Activated CD4-positive, alpha-beta T cell treated with anti-CD3 and anti-CD28 coated beads, Interleukin-2, amount 10 ng/mL, durations not matched to agents 7 days and 5 days (primary cell): ENCODE measurements at places on chromosomes 16 and 17. TPM values are rescaled to one million over a fixed set of nuclear protein-coding genes. Genes with fewer than 3 reads are reported as not detected.

IL17C gene
- 0.20 TPM for total RNA-seq

SMARCD2 gene
- total RNA-seq: 138 TPM

IGF2BP1 gene
- 0.04 TPM for total RNA-seq

PABPN1L gene
- total RNA-seq: not detected

VMP1 gene
- total RNA-seq: 194 TPM

GRCh38 chr16:35711958-35712357 is 2252.5 kb downstream of the TP53TG3F start:
- H3K4me1 ChIP-seq: no peaks in the 10 kb centered on the region
- no peaks in the 10 kb centered on the region for H3K27me3 ChIP-seq
- H3K36me3 ChIP-seq: no peaks in the 10 kb centered on the region
- DNase-seq: no peak

- H3K36me3 ChIP-seq: no peaks in the 10 kb centered on the region
- no peaks in the 10 kb centered on the region for H3K27me3 ChIP-seq
- no peak for DNase-seq
- H3K4me3 ChIP-seq: no peak within 1 kb of the TSS
Measured at GRCh38 chr17:74545843-74546230, at the start of gene CD300C. Gene CD300C (minus strand): TSS chr17:74546115. CDS start chr17:74545782, 333 bp downstream.

- peaks cover 2% of the 10 kb centered on the region for H3K27me3 ChIP-seq
- H3K4me3 ChIP-seq: no peak overlapping the region
- H3K36me3 ChIP-seq: no peaks in the 10 kb centered on the region
- peaks cover 25% of the 10 kb centered on the region for H3K4me1 ChIP-seq
Measured at GRCh38 chr16:68526143-68526781, 12.8 kb upstream of the ZFP90 start.

DNA sequence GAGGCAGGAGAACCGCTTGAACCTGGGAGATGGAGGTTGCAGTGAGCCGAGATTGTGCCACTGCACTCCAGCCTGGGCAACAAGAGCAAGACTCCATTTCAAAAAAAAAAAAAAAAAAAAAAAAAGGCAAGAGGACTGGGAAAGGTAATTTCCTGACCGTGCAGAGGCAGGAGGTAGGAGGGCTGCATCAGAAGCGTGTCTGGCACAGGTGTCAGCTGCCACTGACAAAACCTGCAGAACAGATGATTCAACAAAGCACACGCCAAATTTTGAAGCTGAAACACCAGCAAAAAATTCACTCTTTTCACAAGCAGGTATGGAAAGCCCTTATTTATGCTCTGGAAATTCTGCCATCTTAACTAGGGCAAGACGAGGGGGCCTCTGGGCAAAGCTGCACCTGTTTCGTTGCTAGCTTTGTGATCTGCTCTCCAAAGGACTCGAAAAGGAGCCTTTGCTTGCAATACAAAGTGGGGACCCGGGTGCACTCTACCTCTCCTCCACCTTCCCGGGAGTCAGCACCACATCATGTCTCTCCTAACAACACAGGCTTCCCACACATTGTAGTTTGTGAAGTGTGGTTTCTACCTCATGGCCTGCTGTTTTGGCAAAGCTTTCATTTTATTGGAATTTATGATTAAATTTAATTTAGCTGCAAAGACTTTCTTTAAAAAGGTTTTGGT is 33.7 kb downstream of the USP22 start:
- no peaks in the 10 kb centered on the region for H3K27me3 ChIP-seq
- H3K27ac ChIP-seq: no peak overlapping the region
- H3K4me3 ChIP-seq: no peak overlapping the region
- peaks cover 66% of the 10 kb centered on the region for H3K36me3 ChIP-seq
- H3K4me1 ChIP-seq: no peaks in the 10 kb centered on the region

- no peak overlapping the region for H3K27ac ChIP-seq
- H3K27me3 ChIP-seq: peaks cover 72% of the 10 kb centered on the region
- no peak overlapping the region for H3K4me3 ChIP-seq
- no peaks in the 10 kb centered on the region for H3K36me3 ChIP-seq
- H3K4me1 ChIP-seq: no peaks in the 10 kb centered on the region
Measured at GRCh38 chr17:48498164-48498850, 32.5 kb downstream of the HOXB1 start.

GRCh38 chr16:70737377-70738082 is 51.7 kb upstream of the MTSS2 start:
- H3K4me3 ChIP-seq: peak overlapping the region; percentile 75
- no peaks in the 10 kb centered on the region for H3K27me3 ChIP-seq
- peaks cover 44% of the 10 kb centered on the region for H3K36me3 ChIP-seq

DNA sequence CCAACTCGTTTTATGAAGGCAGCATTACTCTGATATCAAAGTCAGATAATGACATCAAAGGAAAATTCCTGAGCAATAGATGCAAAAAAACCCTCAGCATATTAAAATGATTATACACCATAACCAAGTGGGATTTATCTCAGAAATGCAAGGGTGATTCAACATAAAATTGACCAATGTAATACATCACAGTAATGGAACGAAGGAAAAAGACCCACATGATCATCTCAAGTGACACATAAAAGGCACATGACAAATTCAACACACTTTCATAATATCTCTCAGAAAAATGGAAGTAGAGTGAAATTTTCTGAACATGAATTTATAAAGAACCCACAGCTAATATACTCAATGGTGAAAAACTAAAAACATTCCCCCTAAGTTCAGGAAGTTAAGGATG is 118.8 kb downstream of the ITFG1 start:
- no peak overlapping the region for H3K4me3 ChIP-seq
- H3K36me3 ChIP-seq: peaks cover 31% of the 10 kb centered on the region
- no peak for DNase-seq
- H3K27ac ChIP-seq: no peak overlapping the region
- no peaks in the 10 kb centered on the region for H3K27me3 ChIP-seq

GRCh38 chr16:58492066-58492465 is 7.9 kb upstream of the NDRG4 start:
- no peaks in the 10 kb centered on the region for H3K27me3 ChIP-seq
- no peaks in the 10 kb centered on the region for H3K36me3 ChIP-seq
- H3K4me3 ChIP-seq: no peak overlapping the region

DNA sequence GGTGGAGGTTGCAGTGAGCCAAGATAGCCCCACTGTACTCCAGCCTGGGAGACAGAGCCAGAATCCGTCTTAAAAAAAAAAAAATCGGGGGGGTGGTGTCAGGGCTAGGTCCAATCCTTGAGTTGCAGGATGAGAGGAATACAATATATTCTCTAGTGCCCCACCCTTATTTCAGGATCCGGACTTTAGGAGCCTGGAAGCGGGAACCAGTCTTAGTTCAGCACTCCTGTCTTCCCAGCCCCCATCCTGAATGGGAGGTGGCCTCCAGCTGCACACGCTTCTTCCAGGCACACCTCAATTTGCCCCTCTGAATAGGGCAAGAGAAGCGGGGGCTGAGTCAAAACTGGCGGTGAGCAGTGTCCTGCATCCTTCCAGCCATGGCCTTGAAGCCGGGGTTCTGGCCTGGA is 1.6 kb downstream of the FHOD1 start:
- H3K27me3 ChIP-seq: peaks cover 20% of the 10 kb centered on the region
- no peaks in the 10 kb centered on the region for H3K36me3 ChIP-seq
- DNase-seq: no peak

- DNase-seq: no peak
- no peak overlapping the region for H3K4me3 ChIP-seq
- H3K4me1 ChIP-seq: no peaks in the 10 kb centered on the region
- no peak overlapping the region for H3K27ac ChIP-seq
- H3K27me3 ChIP-seq: no peaks in the 10 kb centered on the region
- no peaks in the 10 kb centered on the region for H3K36me3 ChIP-seq
Measured at GRCh38 chr16:48499923-48500381, 110.0 kb downstream of the N4BP1 start.

GRCh38 chr16:1125471-1125870 is 27.4 kb upstream of the CACNA1H start:
- peak; percentile 20 for DNase-seq
- H3K27me3 ChIP-seq: no peaks in the 10 kb centered on the region
- H3K4me3 ChIP-seq: no peak overlapping the region
- no peak overlapping the region for H3K27ac ChIP-seq

DNA sequence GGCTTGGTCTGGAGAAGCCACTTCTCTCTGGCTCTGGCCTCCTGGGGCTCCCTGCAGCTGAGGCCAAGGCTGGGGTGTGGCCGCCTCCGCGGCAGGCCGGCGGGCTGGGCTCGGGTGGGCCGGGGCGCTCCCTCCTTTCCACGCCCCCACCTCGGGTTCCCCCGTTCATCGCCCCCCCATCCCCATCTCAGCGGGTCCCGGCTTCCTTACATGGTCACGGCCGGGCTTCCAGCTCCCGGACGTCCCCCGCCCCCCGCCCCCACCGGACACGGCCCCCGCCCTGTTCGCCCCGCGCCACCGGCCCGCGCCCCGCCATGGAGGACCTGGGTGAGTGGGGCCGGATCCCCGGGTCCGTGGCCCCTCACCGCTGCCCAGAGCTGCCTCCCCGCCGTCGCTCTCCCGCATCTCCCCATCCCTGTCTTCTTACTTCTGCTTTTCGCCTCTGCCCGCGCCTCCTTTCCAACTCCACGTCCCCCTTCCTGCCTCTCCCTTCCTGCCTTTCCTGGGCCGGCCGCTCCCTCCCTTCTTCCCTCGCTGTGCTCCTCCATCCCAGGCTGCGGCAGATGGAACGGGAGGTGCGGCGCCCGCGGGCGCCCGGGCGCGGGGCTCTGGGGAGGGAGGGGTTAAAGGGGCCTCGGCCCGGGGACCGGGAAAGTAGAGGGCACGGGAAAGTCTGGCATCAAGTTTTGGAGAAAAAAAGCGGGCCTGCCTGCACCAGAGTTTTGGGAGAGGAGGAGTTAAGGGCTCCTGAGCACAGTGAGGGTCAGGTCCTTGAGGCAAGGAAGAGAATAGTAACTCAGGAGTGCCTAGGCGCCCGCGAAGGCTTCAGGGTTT is at the start of gene TGFB1I1:
TGFB1I1 (plus strand) TSS at position 278 of the 834 bp plus-strand sequence; CDS start at position 315, 37 bp downstream.
- no peak for DNase-seq
- H3K27me3 ChIP-seq: peaks cover 41% of the 10 kb centered on the region
- peaks cover under 1% of the 10 kb centered on the region for H3K36me3 ChIP-seq
- H3K4me3 ChIP-seq: peak within 1 kb of the TSS; percentile 61
- peaks cover 23% of the 10 kb centered on the region for H3K4me1 ChIP-seq

DNA sequence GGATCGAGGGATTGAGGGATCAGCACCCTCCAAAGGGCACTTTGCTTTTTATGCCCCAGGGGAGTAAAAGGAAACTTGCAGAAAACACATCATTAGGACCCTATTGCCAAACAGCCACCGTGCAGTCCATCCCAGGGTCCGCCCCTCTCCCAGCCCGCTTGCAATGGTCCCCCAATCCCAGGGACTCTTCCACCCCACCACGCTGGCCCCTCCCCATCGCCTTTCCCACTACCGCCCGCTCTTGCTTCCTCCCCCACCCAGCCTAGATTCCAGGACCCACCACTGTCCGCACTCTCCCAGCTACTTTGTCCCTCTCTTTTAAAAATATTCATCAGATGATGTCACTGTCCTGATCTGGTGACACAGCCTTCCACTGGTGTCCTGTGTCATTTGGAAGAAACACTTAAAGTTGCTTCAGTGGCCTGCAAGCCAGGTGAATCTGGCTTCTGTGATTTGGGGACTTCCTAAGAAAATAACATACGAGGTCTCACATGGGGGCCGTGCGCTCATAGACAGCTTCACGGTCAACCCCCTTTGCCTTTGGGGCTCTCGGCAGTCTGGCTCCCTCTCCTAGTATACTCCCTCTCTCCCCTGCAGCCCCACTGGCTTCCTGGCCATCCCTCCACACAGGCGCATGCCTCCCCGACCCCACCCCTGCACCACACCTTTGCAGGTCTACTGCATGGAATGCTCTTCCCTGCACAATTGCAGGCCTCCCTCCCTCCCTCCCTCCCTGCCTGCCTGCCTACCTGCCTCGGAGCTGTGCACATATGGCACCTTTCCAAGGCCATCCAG is 127.9 kb downstream of the RBFOX3 start:
- H3K27me3 ChIP-seq: peaks cover 17% of the 10 kb centered on the region
- no peak overlapping the region for H3K27ac ChIP-seq
- H3K36me3 ChIP-seq: no peaks in the 10 kb centered on the region
- H3K4me3 ChIP-seq: no peak overlapping the region
- no peaks in the 10 kb centered on the region for H3K4me1 ChIP-seq

DNA sequence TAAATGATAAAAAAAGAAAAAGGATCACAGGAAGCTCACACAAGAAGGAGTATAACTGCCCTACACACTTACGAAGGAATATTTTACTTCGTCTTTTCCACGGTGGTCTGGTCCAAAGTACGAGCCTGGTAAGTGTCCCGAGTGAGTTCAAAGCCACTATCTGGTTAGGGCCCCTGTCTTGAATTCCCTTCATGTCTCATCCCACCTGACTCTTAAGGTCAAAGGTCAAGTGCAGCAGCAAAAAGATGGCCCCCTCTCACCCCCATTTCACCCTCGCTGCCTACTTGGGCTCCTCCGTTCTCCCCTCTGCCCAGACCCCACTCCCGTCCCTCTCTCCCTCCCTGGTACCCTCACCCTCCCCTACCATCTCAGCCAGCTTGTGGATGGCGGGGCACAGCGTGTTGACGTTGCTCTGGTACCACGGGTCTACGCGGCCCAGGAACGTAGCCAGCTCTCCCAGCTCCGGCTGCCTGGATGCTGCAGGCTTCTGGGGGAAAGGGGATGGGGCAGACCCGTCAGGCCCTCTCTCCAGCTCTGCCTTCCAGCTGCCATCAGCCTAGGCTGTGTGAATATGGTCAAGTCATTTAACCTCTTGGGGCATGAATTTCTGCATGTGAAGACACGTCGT is 27.8 kb upstream of the MFSD6L start:
- DNase-seq: no peak
- no peaks in the 10 kb centered on the region for H3K27me3 ChIP-seq
- H3K36me3 ChIP-seq: peaks cover 12% of the 10 kb centered on the region
- no peak overlapping the region for H3K4me3 ChIP-seq
- H3K4me1 ChIP-seq: peaks cover 1% of the 10 kb centered on the region

DNA sequence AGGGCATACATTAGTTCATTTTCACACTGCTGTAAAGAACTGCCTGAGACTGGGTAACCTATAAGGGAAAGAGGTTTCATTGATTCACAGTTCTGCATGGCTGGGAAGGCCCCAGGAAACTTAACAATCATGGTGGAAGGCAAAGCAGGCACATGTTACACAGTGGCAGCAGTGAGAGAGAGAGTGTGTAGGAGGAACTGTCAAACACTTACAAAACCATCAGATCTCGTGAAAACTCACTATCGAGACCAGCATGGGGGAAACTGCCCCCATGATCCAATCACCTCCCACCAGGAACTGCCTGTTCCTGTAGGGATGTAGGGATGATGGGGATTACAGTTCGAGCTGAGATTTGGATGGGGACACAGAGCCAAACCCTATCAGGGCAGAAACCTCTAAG is 17.2 kb downstream of the NUBP1 start:
- no peak overlapping the region for H3K27ac ChIP-seq
- H3K36me3 ChIP-seq: peaks cover 69% of the 10 kb centered on the region
- H3K4me3 ChIP-seq: no peak overlapping the region
- H3K4me1 ChIP-seq: peaks cover 10% of the 10 kb centered on the region
- DNase-seq: no peak
- no peaks in the 10 kb centered on the region for H3K27me3 ChIP-seq

- H3K27me3 ChIP-seq: no peaks in the 10 kb centered on the region
- H3K27ac ChIP-seq: no peak overlapping the region
- H3K36me3 ChIP-seq: peaks cover 74% of the 10 kb centered on the region
- no peak overlapping the region for H3K4me3 ChIP-seq
- no peaks in the 10 kb centered on the region for H3K4me1 ChIP-seq
- no peak for DNase-seq
Measured at GRCh38 chr17:28686296-28686695, 24.3 kb downstream of the SUPT6H start.

GRCh38 chr16:26087091-26087490 is 395.3 kb downstream of the HS3ST4 start:
- DNase-seq: no peak
- H3K27me3 ChIP-seq: no peaks in the 10 kb centered on the region
- H3K4me1 ChIP-seq: no peaks in the 10 kb centered on the region
- no peak overlapping the region for H3K4me3 ChIP-seq
- no peak overlapping the region for H3K27ac ChIP-seq
